ENCODE measurements at places on chromosomes 1 and 21.
A peak's percentile ranks its signal among the peaks of the same experiment; 100 is the strongest.

DNA sequence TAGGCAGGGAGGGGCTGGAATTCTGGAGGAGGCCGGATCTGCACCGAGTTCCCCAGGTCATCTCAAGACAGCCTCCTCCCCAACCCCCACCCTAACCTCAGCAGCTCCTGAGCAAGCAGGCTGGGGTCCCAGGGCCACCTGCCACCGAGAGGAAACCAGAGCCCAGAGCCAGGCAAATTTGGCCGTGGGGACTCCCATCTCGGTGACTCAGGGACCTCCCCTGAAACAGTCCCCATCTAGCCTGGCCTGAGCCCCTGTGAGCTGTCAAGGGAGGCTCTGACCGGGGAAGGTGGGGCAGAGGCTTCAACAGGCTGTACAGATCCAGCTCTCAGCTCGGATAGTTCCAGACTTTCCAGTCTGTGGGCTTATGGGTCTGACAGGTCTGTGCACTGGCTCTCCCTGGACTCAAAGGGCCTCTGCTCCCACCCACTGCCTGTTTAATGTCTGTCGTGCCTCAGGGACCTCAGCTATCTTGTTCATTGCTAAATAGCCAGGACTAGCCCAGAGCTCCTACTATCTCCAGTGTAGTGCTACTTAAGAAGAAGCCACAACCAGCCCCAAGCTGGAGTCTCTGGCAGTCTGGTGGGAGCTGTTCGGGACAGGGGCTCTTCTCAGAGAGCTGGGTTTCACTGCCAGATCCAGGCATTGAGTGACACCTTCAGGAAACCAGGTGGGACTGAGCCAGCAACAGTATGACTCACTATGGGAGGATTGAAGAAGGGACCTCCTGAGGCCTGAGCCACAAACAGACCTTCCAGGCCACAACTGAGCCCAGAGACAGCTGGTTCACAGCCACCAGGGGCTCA, 25.6 kb downstream of the MATN1 start:
- DNase-seq: no peak

GRCh38 chr1:218426343-218426657, 81.2 kb downstream of the TGFB2 start:
- no peak for DNase-seq

DNA sequence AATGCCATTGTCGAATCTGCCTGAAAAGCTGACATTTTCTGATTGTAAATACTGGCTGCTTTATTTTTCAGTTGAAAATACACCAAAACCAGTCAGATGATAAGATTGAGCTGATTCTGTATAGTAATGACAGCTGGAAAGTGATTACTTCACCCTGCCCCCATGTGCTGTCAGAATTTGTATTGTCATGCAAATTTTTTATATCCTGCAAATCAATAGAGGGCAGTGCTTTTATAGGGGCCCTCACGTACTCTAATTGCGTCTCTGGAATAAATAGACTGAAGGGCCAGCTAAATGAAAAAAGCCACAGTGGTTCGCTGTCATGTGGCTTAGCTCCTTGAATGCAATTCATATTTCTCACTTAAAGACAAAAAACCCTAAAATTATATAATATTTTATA, 208.6 kb downstream of the LHX8 start:
- no peak for DNase-seq

- no peak for DNase-seq
These were observed 4.4 kb upstream of the ADAMTS1 start for GRCh38 chr21:26849428-26850115.

DNA sequence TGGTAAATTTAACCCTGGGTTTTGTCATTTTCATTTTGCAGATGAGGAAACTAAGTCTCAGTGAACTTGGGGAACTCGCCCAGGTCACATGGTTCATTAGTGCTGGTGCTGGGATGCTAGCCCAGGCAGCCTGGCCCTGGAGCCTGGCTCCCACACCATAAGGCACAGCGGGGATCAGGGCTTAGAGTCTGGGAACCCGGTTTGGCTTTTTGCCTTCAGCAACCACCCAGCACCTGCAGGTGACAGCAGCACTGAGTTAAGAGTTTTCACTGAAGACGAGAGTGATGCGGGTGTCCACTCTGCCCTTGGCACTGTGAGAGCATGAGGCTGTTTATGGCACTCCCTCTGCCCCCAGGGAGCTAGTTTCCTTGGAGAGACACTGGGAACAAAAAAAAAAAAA, 18.4 kb upstream of the CD101 start:
- no peak for DNase-seq

DNA sequence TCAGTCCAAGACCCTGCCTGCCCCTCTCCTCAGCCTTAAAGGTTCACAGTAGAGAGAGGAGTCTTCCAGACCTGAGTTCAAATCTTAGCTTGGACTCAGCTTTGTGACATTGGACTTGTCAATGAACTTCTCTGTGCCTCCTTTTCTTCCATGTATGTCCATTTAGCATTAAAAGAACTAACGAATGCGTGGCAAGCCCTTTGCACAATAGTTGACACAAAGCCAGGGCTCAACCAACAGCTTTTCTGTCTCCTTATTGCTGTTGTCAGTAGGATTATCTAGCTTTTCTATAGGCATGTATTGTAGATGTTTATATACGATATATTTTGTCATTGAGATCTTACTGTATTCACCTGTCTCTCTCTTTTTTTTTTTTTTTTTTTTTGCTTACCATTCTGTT, 450.8 kb downstream of the PTPRU start:
- DNase-seq: no peak

- no peak for DNase-seq
These were observed 118.9 kb downstream of the PGBD5 start for GRCh38 chr1:230307213-230307612.

DNA sequence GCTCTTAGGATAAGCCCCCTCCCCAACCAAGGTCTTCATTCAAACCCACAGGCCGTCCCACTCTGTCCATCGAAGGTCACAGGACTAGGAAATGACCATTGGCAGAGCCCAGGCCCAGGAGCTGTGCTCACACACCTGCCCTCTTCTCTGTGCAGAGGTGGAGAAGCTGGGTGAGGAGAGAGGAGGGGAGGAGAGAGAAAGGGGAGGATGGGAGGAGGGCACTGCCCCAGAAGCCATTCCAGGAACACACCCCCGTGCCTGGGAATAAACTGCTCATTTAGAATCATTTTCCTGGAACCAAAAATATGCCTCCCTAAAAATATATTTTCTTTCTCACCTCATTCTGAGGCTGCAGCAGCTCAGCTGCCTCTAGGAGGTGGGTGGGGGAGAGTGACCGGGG, 6.4 kb upstream of the SDC3 start:
- DNase-seq: no peak

- no peak for DNase-seq
These were observed 9.0 kb downstream of the KIAA0040 start for GRCh38 chr1:175183586-175183985.

DNA sequence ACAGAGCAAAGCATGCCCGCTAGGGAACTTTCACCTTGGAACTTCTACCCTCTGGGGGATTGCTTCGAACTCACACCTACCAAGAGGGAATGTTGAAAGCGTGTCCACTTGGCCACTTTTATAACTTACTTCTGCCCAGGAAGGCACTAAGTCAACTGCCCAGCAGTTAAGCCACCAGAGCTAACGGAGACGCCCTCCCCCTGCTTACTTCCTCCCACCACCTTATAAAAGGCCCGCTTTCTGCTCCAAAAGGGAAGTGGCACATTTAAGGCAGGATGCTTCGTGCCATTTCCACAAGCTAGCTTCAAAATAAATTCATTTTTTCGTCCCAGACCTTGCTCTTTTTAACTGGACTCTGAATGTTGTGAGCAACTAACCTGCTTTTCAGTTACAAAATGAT, 3.2 kb upstream of the AK2 start:
- no peak for DNase-seq

DNA sequence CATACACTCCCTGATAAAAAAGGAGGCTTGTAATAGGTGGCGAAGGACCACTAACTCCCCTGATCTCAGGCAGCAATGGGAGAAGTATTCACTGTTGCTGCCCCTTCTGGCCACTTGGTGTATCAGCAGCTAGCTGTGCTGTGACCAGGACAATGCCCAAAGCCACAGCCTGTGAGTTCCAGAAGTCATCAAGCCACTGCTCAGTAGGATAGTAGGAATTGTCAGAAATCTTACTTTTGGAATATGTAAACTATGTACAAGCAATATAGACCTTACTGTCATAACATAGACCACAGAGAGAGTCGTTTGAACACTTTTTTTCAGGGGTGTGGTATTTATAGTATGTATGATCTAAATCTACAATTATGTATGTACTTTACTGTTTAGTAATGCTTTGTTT, 248.3 kb upstream of the CAMK1G start:
- no peak for DNase-seq

DNA sequence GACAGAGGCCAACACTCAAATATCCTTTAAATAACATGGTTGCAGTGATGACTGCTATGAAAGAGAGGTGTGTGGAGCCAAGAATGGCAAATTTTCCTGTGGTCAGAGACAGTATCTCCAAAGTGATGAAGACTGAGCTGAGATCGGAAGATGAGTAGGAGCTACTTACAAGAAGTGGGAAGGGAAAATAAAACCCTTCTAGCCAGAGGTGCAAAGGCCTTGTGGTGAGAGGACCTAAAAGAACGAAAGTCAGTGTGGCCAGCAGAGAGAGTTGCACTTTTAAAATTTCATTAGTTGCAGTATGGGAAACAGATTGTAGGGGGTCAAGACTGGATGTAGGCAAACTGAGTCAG, 17.8 kb downstream of the SLAMF7 start:
- DNase-seq: no peak

DNA sequence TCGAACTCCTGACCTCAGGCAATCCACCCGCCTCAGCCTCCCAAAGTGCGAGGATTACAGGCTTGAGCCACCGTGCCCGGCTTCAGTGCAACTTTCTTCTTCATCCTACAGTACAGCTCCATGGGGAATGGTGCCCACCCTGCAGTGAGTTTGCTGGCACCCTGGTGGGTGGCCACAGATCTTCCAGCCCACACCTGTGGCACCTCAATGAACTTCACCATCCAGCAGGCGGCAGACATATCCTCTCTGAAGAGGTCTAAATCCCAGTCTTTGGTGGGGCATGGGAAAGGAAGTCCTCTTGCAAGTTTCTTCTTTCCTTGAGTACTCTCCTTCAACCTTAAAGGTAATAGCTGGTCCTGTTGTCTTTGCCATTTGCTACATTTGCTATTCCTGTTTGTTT, 18.1 kb upstream of the ZBTB8A start:
- no peak for DNase-seq

GRCh38 chr1:81115422-81115821, 685.3 kb upstream of the ADGRL2 start:
- DNase-seq: no peak

GRCh38 chr1:28737307-28738132, 780 bp downstream of the YTHDF2 start:
- DNase-seq: peak; percentile 66

DNA sequence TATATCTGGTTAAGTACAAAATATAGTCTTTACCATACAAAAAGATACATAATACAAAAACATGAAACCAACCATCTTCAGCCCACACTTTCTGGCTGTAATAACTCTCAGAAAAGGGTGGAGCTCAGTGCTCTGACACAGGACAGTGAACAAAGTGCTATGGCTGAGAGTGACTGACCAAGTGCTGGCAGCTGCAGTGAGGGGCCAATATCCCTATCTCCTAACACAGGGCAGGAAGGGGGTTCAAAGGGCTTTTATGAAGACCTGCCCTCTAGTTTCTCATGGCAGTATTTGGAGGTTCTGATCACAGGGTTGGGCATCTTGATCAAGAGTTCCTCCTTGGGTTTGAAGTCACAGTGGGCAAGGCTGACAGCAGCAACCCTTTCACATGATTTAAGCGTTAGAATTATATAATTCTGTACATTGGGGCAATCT, 3.9 kb downstream of the TXNIP start:
- DNase-seq: peak; percentile 18

GRCh38 chr21:15015622-15016471, 49.0 kb downstream of the NRIP1 start:
- no peak for DNase-seq

DNA sequence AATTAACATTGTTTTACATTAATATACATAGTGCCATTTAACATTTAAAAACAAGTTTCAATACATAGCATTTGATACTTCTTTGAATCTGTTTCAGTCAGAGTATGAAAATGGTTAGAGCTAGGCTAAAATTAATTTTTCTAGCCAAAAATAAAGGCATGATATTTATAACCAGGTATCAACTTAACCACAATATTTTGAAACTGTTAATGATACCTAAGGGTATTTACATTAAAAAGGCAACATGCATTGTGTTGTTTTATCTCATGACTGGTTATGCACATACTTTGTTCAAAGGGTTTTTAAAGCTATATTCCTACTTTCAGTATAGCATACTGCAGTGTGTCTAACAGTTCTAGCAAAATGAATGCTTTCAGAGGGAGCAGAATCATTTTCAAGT, 130.0 kb downstream of the HS2ST1 start:
- DNase-seq: no peak

DNA sequence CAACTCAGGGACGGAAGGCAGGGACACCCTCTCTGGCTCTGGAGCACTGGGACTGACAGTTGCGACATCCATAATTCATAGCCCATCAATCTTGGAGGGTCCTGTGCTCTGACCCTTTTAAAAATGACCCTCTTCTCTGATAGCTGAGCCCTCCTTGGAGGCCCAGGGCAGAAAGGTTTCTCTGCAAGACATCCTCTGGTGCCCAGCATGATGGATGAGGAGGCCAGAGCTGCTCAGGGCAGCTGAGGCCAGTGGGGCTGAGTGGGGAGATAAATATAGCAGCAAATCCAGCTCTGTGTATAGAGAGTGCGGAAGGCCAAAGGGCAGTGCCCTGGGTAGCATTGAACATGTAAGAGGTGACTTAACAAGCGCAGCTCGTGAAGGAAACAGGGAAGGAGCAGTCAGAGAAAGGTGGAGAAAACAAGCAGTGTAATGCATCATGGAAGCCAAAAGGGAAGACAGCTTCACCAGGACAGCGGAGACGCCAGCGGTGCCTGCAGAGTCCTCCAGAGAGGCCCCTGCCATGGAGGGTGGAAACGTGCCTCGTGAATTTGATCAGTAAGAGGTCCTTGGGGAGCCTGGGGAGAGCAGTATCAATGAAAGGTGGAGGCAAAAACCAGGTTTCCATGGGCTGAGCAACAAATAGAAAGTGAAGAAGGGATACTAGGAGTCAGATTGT, 50.4 kb upstream of the FMOD start:
- no peak for DNase-seq

DNA sequence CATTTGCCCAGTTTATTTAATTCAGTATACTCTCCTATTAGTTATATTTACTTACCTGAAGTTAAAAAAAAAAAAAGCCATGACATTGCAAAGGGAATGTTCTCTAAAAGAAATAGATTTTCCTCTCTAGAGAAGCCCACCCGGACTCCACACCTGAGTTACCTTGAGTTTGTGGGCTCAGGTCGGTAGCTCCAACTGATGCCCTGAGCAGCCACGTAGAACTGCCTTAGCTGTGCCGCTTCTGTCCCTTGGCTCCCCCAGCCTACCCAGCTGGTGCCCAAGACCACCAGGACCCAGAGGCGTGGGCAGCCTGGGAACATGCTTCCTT, 250 bp downstream of the F5 start:
- no peak for DNase-seq
